ENCODE measurements at places on chromosomes 11 and 22.

GRCh38 chr11:104332110-104332509, 168.2 kb upstream of the PDGFD start:
- DNase-seq, result no peak

- no peak for DNase-seq
Observed at GRCh38 chr11:133047036-133047770, 485.1 kb downstream of the OPCML start.

DNA sequence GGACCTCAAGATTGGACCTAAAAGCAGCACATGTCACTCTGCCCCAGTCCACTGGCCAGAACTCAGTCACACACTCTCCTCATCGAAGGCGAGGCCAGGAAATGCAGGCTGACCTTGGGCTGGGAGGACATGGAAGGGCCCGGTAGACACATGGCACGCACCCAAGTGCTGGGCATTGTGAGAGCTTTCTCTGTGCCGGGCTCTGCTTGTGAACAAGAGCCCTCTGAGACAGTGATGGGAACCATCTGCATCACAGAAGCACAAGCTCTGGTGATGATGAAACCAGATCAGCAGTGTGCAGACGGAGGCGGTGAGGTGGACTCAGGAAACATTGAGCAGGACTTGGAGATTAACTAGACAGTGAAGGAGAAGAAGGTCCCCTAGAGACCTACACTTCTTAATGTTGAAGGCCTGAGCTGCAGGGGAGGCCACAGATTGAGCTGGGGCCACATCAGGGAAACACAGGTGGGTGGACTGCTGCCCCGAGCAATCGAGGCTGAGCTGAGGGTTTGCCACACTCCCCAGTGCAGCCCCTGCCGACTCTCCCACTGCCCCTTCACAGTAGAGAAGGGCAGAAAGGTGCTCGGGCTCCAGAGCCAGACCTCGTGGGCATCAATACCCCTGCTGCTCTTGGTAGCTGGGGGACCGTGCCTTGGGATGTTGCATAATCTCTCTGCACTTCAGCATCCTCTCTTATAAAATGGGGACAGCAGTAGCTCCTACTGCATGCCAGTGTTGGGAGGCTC, 1460.5 kb downstream of the TBC1D22A start:
- no peak for DNase-seq

DNA sequence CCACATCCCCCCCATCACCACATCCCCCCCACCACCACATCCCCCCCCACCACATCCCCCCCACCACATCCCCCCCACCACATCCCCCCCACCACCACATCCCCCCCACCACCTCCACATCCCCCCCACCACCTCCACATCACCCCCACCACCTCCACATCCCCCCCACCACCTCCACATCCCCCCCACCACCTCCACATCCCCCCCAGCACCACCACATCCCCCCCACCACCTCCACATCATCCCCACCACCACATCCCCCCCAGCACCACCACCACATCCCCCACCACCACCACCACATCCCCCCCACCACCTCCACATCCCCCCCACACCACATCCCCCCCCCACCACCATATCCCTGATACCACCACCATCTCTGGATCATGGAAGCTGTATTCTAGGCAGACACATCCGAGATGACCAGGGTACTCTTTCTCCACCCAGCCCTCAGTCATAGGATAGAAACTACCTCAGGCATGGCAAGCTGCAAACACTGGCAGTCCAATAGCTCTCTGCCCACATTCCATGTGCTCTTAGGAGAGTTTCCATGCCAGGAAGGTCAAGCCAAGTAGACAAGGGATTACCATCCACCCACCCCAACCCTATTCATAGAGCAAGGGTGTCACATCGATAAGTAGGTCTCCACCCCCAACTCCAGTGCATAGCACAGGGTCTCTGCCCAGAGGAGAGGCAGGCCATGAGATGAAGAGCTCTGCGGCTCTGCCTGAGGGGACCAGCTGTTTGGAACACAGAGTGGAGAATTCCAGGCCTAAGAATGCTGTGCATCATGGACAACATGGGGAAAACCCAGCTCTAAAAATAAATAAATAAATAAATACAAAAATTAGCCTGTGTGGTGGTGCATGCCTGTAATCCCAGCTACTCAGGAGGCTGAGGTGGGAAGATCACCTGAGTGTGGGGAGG, 33.0 kb upstream of the TEAD1 start:
- no peak for DNase-seq

DNA sequence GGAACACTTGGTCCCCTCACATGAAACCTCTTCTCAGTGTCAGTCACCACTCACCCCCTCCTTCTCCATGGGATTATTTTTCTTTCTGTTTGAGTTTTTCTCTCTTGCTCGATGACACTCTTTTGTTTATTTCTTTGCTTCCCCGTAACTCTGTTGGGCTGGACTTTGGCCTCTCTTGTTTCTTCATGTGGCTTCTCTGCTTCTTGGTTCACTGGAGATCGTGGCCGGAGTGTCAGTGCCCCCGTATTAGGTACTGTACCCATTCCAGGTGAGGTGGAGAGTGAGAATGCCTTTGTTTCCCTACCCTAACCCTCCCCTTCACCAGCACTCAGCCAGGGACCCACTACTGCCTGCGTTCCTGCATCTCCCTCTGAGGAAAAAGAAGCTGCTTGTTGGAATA, 32.5 kb downstream of the CYB5R2 start:
- DNase-seq, result no peak

- no peak for DNase-seq
Observed at GRCh38 chr11:115349335-115350017, 154.7 kb downstream of the CADM1 start.

GRCh38 chr11:121886005-121886734, 229.8 kb downstream of the BLID start:
- DNase-seq, result no peak

- DNase-seq, result no peak
Observed at GRCh38 chr11:128607819-128608218, 20.5 kb upstream of the ETS1 start.

- DNase-seq, result peak; percentile 83
Observed at GRCh38 chr22:41532908-41533825, 11.1 kb downstream of the POLR3H start.

DNA sequence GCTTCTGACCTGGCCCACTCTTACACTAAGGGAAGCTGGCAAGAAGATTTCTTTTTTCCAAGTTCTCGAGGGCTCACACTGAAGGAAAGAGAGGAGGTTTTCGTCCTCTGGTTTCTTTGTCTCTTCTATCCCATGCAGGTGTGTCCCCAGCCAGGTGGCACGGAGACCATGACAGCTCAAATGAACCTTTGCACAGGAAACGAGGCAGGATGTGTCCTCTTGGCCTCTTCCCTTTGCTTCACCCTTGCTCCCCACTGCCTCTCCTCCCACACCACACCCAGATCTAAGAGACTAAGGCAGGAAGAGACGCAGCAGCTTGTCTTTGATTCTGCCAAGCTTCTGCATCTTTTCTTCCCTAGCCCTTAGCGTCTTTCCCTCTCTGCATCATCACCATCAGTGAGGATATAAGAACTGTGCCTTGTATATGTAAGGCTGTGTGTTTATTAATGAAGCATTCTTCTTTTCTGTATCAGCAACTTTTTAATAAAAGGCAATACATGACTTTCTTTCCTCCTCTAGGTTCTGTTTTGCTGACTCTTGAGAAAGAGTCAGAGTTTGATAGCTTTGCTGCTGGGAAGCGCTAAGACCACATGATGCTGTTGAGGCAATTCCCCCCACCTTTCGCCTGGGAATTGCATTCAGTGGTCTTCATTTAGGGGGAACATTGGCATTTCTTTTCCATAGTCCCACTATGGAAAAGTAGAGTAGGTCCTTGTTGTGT, 56.0 kb upstream of the PARVA start:
- DNase-seq, result no peak

DNA sequence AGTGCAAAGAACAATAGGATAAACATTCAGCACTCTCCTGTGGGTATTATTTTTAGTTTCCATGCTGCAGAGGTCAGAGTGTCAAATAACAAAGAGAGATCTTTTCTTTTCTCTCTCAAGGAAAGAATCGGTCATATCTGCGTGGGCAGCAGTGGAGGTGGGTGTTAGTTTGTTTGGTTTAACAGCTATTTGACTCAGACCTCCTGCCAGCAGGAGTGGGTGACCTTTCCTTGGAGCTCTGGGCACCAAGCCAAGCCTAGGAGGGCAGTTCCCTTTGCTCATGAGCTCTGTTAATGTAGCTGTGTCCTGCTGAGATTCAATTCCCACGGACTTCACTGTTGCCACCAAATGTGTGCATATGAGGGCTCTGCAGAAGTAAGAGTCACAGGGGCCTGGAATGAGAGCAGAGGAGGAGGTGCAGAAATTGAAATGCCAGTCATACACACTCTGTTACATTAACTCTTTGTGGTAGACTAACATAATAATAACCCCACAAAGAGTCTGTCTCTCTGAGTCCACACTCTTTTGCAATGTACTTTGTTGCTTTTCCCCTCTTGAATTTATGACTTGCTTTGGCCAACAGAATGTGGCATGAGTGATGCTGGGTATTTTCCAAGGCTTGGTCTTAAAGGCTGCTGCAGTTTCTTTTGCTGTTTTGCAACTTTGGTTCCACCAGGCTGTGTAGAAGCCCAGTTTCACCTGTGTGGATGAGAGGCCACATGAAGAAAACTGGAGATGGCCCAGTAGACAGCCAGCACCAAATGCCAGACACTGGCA, 76.0 kb upstream of the GRK3 start:
- no peak for DNase-seq

- DNase-seq, result no peak
Observed at GRCh38 chr22:25818541-25818940, 76.6 kb downstream of the MYO18B start.

DNA sequence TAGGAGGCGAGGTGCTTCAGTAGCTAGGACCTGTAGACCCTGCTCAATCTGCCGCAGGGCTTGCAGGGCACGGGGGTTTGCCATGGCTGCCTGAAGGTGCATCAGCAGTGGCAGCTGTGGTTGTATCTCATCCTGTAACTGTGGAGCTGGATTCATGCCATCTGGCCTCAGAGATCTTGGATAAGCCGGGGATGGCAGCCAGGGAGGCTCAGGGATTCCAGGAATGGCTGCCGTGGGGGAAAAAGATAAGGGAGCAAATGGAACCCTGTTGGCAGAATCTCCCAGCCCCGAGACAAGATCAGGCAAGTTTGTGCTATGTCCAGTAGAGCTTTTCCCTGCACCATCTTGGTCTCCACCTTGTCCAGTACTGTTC, 1.8 kb downstream of the UBQLN3 start:
- DNase-seq, result no peak

GRCh38 chr11:126485986-126486635, 130.6 kb downstream of the ST3GAL4 start:
- no peak for DNase-seq

- DNase-seq, result no peak
Observed at GRCh38 chr11:22347857-22348487, 9.8 kb downstream of the SLC17A6 start.

DNA sequence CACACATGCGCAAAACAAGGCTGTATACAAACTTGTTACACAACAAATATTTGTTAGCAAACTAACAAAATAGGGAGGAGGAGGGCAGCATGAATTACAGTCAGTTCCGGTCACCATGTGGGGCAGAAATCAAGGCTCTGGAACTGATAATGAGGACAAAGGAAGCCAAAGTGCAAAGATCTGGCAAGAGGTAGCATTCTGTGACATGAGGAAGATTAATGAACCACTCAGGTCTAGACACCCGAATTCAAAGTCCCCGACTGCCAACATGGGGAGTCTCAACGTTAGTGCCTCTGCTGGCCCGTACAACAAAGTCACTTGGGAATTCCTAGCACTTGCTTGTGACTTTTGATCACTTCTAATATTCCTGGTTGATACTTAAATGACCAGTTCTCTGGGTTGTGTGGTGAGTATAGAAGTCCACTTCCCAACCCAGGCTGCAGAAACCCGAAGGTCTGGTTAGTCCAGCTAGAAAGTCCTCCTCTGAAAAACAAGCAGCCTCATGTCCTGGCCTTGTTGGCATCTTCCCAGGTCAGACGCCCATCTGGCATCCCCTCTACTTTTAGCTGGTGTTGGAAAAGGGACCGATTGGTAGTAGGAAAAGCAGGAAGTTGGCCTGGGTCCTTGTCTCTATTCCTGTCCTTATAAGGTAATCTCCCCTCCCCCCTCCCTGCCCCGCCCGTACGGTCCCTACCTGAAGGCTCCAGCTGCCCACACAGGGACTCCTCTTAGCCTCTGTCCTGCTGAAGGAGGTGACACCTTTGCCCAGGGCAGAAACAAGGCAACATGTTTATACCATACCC, 1.6 kb downstream of the SUN2 start:
- peak; percentile 18 for DNase-seq

GRCh38 chr11:60699936-60700335, 524 bp downstream of the MS4A8 start:
- no peak for DNase-seq

DNA sequence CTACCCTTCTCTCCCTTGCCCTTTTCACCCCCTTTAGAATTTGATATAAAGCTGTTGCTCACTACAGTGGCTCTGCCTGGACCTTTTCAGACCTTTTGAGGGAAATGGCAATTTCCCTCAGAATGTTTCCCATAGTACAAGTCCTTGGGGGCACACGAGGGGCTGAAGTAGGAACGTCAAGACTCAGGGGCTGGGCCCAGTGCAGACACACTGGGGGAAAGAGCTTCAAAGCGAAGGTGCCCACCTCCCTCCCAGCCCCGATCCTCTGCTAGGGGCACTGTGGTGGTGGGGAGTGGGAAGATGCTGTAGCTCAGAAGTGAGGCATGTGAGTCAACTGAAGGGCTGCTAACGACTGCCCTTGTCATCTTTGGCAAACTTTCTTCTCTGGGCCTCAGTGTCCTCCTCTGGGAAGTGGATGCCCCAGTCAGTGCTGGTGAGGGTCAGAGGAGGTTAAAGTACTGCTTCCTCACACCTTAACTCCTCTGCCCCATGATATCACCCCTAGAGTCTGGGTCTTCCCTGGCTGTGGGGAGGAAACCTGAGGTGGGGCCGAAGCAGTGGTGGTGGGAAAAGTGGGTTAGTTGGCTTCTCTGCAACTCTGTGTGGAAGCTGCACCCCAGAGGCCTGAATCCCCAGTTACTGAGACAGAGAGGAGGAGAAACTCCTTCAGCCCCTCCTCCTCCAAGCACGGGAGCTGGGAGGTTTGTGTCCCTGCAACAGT, 425.3 kb upstream of the B3GAT1 start:
- no peak for DNase-seq

GRCh38 chr11:36817336-36817965, 219.4 kb upstream of the RAG2 start:
- DNase-seq, result no peak

DNA sequence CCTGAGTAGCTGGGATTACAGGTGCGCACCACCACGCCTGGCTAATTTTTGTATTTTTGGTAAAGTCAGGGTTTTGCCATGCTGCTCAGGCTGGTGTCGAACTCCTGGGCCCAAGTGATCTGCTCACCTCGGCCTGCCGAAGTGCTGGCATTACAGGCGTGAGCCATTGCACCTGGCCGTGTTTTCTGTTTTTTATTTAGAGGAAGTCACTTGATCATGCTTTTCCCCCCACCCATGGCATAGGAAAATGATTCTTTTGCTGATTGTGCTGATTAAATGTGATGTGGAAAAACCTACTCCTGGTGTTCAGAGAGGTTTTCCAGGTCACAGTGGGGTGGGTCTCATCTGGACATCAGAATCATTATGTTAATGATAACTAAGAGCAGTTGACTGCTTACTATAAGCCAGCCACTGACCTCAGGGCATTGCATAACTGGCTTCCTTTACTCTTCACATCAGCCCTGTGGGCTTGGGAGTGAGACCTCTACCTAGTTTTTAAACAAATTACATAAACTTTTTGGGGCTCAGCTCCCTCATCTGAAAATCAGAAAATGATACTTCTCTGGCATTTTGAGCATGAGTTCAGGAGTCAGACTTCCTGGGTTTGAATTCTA, 71.0 kb downstream of the PTPRJ start:
- no peak for DNase-seq

Data from hematopoietic multipotent progenitor cell treated with erythropoietin and hydrocortisone succinate and interleukin-3 and kit ligand, for 15 days (in vitro differentiated cells).